ENCODE measurements at places on chromosomes 2 and 18.

DNA sequence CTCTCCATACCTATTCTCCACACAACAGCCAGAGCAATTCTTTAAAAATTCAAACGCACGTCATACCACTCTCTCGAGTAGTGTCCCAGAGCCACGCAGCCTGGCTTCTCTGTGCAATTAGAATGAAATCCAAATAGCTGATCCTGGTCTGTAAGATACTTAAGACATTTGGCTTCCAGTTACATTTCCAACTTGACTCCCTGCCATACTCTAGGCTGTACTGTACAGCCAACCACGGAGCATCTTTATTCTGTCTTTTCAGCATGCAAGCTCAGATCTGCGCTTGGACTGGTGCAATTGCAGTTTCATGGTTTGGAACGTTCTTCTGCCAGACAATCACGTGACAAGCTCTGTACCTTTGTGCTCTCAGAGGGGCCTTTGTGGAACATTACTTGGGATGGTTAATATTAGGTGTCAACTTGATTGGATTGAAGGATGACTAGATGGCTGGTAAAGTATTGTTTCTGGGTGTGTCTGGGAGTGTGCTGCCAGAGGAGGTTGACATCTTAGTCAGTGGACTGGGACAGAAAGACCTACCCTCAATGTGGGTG is 325.6 kb downstream of the SOX11 start:
- DNase-seq, result no peak

GRCh38 chr18:73060666-73061288 is 193.0 kb upstream of the NETO1 start:
- DNase-seq, result peak; percentile 1

GRCh38 chr2:137316075-137316474 is 550.7 kb downstream of the THSD7B start:
- no peak for DNase-seq

GRCh38 chr2:55116966-55117365 is 66.7 kb upstream of the RTN4 start:
- DNase-seq, result no peak

DNA sequence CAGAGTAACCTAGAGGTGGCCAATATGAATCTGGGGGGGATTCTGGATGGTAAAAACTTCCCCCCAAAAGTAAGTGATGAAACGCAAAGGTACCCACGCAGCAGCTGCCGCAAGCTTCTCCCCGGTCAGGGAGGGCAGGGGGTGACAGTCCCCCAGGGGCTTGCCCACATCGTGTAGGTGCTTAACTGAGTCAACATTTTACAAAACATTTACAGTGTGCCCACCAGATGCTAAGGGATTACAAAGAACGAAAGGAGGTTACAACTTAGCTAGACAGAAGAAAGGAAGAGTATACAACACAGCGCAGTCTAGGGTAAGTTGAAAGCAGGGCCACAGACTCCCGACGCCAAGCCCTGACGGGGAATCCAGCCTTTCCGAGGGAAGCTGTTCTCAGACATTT is 45.6 kb downstream of the LPIN2 start:
- DNase-seq, result no peak

DNA sequence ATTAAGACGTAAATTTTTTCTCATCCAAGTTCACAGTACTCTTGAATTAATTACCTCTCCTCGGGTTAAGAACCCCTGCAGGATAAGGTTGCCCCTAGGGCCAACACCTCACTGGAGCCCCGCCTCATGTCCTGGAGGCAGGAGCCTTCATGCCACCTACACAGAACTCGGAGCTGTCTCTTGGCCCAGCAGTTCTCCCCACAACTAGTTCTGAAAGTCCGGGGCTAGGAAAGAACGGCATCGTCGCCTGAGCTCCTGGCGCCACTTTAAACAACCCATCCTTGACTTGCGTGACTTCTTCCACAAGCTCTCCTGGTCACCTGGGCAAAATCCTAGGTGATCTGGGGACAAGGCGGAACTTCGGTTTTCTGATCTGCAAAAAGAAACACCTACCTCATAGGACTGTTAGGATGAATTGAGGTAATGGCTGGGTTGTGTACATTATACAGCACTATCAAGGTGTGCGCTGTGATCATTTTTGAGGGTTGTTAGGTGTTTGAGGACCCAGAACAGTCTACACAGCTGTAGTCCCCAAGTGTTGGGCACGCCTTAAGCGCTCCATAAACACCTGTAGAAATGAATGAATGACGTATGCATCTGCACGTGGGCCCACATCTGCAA is 641 bp upstream of the ITGA6 start:
- DNase-seq, result peak; percentile 65
